T1000 (cell line): ENCODE measurements at places on chromosomes 2 and 18.

- DNase-seq, result no peak
Measured at GRCh38 chr18:31041271-31042083, 1.1 kb downstream of the DSC3 start.

- no peak for DNase-seq
Measured at GRCh38 chr2:37267685-37268084, 36.2 kb downstream of the NDUFAF7 start.

DNA sequence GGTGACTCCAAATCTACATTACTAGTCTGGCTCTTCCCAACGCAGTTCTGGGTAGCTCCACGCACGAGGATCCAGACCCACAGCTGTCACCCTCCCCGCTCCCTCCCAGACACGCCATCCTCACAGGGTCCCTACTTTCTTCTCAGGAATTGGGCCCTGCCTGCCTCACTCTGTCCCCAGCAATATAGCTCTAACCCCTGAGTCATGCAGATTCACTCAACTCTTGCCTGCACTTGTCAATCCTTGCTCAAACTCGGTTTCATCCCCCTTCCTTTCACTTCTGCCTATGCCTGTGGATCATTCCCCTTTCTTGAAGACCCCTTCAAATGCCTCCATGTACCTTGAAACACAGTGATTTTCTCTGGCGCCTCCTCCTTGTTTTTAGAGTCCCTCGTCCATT lies 5.0 kb downstream of the ST8SIA5 start:
- DNase-seq, result no peak

DNA sequence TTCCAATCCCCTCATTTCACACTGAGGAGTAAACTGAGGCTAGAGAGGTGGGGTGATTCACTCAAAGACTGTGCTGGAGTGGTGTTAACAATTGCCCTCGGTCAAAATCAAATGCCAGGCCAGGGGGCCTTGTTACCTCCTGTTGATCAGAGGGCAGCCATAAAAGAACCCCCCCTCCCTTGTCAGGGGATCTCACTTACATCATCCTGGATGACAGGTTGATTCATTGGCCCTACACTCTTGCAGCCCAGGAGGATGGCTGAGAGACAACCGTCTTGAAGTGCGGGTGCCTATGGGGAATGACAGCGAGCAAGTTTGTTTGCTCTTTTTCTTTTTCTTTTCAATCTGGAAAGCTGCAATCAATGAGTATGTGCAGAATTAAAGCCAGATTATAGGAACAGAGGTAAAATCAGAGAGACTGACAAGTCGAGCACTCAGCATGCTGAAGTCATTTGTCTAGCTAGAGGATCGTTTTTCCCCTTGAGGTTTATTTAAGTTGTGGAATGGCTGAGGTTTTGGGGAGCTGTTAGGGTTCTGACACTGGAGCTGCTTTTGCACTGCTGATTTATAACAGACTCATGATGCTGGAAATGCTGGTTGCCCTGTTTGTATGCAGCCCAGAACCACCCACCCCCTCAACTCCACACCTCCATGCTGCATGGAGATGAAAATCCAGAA lies 26.4 kb upstream of the NRP2 start:
- DNase-seq, result no peak

GRCh38 chr2:102033031-102033749 lies 41.4 kb downstream of the IL1R2 start:
- DNase-seq, result no peak

DNA sequence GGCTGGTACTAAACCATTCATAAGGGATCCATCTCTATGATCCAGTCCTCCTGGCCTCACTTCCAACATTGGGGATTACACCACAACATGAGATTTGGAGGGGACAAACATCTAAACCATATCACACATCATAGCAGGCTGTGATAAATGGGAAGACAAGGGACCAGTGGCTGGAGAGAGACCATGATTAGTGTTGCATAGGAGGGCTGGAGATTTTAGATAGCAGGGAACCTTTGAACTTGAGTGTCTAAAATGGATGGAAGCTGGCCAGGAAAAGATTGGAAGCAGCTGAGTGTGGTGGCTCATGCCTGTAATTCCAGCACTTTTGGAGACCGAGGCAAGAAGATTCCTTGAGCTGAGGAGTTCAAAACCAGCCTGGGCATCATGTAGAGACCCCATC lies 12.4 kb upstream of the SCG2 start:
- DNase-seq, result no peak

DNA sequence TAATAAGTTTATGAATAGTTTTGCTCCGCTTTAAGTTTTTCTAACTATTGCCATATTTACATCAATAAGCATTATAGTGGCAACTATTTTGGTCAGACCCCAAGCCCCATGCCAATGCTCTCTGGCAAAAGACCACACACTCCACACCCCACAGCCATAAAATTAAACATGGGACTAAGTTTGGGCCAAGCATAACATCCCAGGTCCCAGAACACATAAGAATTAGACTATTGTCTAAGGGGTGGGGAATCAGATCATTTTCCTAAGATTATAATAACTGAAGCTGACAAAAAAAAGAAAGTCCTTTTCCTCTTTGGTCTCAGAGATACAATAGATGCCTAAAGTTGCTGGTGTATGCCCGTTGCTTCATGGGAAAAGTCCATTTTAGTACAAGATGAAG lies 46.3 kb downstream of the EXOC6B start:
- no peak for DNase-seq

GRCh38 chr2:8214036-8214615 lies 467.7 kb upstream of the ID2 start:
- no peak for DNase-seq

GRCh38 chr18:10852385-10853303 lies 296.7 kb downstream of the PIEZO2 start:
- no peak for DNase-seq

- DNase-seq, result no peak
Measured at GRCh38 chr18:45958027-45958426, 9.1 kb downstream of the EPG5 start.

DNA sequence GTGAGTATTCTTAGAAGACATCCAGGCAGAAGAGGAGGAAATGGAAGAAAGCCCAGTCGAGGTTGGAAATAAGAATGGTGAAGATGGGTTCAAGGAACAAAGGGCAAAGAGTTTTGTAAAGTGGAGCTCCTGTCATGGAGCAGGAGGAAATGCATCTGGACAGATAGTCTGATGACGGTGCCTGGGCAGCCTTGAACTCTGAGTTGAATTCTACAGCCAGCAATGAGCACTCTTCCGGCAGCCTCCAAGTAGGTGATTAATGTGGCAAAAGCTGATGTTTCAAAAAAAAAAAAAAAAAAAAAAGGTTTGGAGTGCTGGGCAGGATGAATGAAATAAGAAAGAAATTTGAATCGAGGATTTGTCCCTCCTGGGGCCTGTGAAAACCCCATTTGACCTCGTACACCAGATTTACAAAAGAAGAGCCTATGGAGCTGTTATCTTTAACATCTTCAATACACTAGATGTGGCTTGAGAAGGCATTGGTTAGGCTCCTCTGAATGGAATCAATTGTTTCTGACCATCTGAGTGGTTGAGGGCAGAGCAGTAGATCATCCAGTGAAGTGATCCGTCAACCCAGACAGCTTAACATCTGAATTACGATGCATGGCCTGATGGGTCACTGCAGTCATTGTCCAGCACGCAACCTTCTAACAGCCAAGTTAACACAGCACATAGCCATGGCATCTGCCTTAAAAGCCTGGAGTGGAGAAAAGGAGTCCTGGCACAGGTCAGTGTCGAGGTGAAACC lies 449.7 kb downstream of the TXNL1 start:
- DNase-seq, result no peak

GRCh38 chr2:14350856-14351255 lies 281.7 kb upstream of the LRATD1 start:
- DNase-seq, result no peak

- no peak for DNase-seq
Measured at GRCh38 chr2:62407401-62407800, 98.6 kb downstream of the TMEM17 start.

- DNase-seq, result no peak
Measured at GRCh38 chr2:185201063-185201462, 537.5 kb upstream of the FSIP2 start.

GRCh38 chr2:1173528-1173927 lies 222.9 kb downstream of the SNTG2 start:
- no peak for DNase-seq

GRCh38 chr18:13577091-13577697 lies 149.2 kb downstream of the FAM210A start:
- no peak for DNase-seq

DNA sequence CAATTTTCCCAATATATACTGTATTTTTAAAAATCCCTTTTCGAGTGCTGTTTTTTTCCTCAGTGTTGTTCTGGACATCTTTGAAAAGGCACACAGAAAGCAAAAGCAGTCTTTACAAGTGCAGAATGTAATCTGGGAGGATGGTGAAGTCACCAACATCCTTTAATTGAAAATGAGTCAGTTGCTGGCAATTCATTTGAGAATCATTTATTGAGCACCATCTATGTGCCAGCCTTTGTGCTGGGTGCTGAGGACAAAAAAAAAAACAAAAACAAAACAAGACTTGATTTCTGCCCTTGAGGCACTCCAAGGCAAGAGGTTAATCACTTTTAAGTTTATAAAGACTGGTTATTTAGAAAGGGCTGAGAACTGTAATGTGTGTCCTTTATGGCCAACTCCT lies 46.7 kb upstream of the ACVR1 start:
- no peak for DNase-seq

DNA sequence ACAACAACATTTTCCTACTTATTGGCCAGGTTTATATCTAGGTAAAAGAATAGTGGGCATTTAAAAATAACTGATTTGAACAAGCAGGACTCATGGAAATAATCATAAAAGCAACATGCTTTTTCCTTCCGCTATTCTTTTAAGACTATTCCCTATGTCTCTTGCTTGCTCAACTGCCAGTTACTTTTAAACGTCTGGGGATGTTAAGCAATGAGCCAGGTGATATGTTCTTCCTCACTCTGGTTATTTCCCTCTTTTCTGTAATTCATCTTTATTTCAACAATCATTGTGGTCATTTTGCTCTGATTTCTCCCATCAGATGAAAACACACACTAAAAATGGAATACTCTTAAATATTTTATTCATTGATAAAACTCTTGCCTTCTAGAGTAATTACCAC lies 33.4 kb upstream of the SLC8A1 start:
- no peak for DNase-seq

DNA sequence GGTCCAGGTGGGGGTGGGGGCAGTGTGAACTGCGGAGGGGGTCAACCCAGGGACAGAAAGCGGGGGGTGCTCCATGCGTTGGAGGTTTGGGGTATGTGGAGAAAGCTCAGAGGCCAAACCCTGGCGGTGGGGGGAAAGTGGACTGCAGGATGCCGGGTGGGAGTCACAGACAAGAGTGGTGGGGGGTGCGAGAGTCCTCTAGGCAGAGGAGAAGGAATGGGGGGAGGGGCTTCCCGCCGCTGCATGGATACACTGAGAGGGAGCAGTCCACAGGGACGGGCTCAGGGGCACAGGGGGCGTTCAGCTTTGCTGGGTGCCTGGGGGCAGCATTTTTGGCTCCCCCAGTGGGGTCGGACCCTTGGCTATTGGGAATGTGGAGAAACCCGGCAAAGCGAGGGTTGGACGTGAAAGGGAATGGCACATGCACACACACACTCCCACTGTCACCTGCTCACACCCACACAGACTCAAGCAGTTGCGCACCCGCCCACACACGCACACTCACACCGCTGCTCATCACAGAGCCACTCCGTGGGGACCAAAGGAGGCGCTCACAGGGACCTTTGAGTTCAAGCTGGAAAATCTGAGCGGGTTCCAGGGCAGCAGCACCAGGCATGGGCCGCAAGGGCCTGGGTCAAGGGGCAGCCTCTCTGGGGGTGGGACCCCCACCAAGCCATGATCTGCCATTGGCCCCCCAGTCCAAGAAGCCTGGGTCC lies 7.7 kb downstream of the GBX2 start:
- DNase-seq, result no peak

- DNase-seq, result no peak
Measured at GRCh38 chr2:72744049-72744448, 81.8 kb downstream of the EXOC6B start.

DNA sequence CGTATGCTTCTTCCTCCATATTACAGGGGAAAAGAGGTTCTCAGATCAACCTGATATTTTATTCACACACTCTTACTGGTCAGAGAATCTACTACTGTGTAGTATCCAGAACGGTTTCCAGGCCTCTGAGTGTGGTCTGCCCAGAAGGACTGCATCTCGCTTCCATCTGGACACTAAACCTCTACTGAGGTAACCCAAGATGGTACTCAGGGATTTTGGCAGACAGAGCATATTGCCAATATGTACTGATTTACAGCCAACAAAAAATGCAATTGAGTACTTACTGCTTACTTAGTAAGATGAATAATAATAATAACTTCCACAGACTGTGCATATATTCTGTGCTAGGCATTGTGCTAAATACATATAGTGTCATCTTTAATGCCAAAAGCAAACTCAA lies 55.8 kb downstream of the CYRIA start:
- no peak for DNase-seq

- no peak for DNase-seq
Measured at GRCh38 chr18:76889091-76889699, 66.8 kb downstream of the ZNF236 start.

DNA sequence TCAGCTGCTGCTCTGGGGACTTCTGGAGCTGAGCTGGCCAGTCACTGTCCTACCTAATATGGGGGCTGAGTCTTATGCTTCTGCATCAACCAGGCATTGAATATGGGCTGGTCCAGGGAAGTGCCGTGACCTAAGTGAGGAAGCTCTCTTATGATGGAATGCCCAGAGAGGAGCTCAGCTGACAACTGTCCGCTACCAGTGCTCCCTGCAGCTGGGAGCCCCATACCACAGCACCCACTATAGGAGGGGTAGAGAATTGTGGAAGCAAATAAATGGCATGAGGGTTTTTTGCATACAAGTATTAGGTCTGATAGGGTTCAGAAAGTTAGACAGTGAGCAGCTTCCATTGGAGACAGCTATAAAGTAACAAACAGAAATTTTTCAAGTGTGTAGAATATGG lies 4.5 kb downstream of the TIMM21 start:
- no peak for DNase-seq

DNA sequence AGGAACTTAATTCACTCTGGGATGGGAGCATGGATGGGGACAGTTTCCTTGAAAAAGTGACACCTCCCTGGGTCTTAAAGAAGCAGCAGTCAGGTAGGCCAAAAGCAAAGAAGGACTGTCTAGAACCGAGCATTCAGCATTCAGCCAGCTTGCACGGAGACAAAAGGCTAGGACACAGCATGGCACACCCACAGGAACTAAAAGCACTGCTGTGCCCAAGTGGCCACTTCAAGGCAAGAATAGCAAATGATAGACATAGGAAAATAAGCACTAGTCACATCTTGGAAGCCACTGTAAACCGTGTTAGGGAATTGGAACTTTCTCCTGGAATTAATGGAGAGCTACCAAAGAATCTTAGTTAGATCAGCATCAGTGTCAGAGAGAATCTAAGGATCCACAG lies 47.0 kb downstream of the LRP2 start:
- no peak for DNase-seq

GRCh38 chr18:62952807-62953206 lies 237.5 kb downstream of the PHLPP1 start:
- no peak for DNase-seq

- no peak for DNase-seq
Measured at GRCh38 chr2:235981631-235982030, 186.6 kb downstream of the GBX2 start.

DNA sequence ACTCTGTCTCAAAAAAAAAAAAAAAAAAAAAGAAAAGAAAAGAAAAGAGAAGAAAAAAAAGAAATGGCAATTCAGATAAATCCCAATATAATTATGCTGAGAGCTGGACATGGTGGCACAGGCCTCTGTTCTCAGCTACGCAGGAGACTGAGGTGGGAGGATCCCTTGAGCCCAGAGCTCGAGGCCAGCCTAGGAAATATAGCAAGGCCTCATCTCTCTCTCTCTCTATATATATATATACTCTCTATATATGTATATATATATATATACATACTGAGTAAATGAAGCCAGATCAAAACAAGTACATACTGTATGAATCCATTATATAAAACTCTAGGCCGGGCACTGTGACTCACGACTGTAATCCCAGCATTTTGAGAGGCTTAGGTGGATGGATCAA lies 30.6 kb upstream of the MYCN start:
- no peak for DNase-seq
